Stimulated activated naive CD4-positive, alpha-beta T cell treated with Interleukin-2 at 50 U/mL for 16 hours (primary cell): ENCODE measurements at places on chromosomes 3 and 15.

DNA sequence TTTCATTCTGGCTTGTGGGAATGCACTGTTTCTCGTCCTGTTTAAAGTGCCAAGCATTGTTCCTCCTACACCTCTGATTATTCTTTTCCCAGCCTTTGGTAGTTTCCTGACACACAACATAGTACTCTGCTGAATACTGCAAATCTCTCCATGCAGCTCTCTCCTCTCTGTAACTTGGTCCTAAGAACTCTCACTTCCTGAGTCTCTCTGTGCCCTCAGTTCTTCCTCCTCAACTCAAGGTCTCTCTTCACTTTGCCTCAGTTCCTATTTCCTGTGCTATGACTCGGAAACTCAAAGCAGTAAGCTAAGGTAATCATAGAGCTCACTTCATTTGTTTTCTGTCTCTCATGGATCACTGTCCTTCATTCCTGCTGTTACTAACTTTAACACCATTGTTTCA, 113.4 kb downstream of the ZNF280D start:
- DNase-seq = no peak

DNA sequence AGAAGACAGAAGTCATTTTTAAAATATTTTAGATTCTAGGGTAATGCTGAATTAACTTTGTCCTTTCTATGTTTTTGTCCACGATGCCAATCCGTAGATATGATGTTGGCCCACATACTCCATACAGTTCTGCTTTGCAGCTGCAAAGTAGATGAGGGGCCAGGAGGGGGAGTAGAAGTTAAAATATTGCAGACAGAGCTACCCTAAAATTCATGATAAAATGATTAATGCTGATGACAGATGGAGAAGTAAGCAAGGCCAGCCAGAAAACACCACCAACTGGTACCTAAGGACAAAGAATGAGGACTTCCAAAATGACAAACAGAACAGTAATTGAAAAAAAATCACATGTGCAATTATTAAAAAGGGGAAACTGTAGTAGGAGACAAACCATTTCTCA, 756.6 kb upstream of the ARPP21 start:
- DNase-seq = no peak

GRCh38 chr3:31406896-31407295, 125.8 kb upstream of the STT3B start:
- no peak for DNase-seq

GRCh38 chr15:75362642-75363249, 5.7 kb downstream of the MAN2C1 start:
- DNase-seq = no peak

GRCh38 chr3:195803289-195803908, 8.3 kb downstream of the MUC4 start:
- DNase-seq = no peak

DNA sequence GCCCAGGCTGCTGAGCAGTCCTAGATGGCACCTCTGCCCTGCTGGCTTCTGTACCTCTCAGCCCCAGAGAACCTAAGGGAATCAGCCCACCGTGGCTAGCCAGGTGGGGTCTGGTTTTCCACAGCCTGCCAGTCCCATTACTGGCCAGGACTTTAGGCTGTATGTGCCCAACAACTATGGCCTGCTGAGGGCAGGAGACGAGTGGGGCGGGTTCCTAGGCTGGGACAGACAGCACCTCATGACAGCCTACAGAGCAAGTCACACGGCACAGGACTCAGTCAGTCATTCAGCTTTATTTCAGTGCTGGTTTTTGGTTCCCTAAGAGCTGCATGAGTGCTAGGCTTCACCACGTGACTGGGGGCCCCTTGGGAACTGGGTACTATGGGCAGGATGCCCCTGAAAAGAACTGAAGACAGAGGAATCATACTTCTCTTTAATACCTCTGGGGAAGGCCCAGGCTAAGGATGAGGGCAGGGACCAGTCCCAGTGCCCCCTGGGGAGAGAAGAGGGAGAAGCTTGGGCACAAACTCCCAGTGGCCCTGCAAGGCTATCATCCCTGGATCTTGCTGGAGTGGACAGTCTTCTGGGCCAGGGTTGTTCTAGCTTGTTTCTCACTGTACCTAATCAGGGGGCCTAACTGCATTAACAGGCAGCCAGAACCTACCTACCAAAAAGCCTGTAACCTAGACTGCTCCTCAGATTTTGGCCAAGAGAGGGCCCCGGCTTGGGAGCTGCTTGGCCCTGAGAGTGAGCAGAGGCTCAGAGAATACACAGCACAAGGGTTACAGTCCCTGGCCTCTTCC, 14.8 kb downstream of the CLK3 start:
- no peak for DNase-seq

DNA sequence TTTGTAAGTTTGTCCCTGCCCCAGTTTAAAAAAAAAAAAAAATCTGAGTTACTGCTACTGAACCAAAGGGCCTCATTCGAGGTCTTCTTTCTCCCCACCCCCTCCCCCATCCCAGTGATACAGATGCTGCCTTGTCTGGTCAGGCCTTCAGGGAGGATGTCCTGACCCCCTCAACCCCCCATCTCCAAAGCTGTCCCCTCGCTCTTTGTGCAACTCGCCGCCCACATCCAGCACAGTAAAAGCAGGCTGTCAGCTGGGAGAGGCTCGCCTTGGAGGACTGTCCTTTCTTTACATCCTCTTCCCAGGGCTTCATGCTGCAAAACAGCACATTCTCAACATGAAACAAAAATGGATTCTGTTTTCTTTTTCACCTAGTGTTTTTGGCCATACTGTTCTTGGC, 133.4 kb downstream of the VGLL4 start:
- DNase-seq = no peak

GRCh38 chr3:67090474-67090873, 92.4 kb downstream of the KBTBD8 start:
- no peak for DNase-seq

DNA sequence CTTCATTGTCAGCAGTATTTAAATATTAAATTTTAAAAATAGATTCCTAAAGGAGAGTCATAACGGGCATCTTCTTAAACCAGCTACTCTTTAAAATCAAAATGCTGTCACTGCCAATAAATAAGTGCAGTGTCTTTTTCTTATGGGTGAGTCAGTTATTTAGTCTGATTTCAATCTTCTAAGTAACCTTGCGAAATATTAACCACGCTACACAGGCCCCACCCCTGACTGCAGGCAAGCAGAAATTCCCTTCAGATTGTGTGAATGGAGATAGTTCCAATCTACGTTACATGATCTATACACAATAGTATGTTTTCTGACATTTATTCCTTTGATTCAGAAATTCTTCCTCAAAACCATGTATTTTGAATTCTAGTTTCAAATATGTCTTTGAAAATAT, 141.5 kb downstream of the GADL1 start:
- no peak for DNase-seq
